ENCODE measurements at places on chromosomes 11 and 22. TPM values are rescaled to one million over a fixed set of nuclear protein-coding genes. Genes with fewer than 3 reads are reported as not detected.
A peak's percentile ranks its signal among the peaks of the same experiment; 100 is the strongest.

DNA sequence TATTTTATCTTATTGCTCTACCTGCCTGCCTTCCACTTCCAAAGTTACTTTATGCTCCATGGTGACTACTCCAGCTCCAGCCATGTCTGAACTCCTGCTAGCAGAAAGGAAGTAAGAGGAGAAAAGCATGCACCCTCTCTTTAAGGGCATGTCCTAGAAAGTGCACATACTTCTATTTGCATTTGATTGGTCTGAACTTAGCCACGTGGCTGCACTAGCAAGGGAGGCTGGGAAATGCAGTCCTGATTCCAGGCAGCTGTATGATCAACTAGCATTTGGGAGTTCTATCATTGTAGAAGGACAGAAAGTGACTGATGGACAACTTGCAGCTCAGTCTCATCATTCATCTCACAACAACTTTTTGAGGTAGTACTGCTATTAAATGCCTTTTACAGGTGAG, 515.7 kb downstream of the BUD13 start:
- no peak for DNase-seq
- no peaks in the 10 kb centered on the region for H3K27me3 ChIP-seq

GRCh38 chr11:20368438-20368837, 4.9 kb downstream of the HTATIP2 start:
- no peaks in the 10 kb centered on the region for H3K36me3 ChIP-seq
- H3K27ac ChIP-seq: no peak overlapping the region
- no peak for DNase-seq
- H3K4me3 ChIP-seq: no peak overlapping the region
- H3K4me1 ChIP-seq: peaks cover 10% of the 10 kb centered on the region
- H3K27me3 ChIP-seq: no peaks in the 10 kb centered on the region

Gene DMC1
- 6.8 TPM for total RNA-seq

GRCh38 chr11:696955-697491, 1.4 kb downstream of the TMEM80 start:
- H3K4me1 ChIP-seq: peaks cover 12% of the 10 kb centered on the region
- H3K36me3 ChIP-seq: peaks cover 12% of the 10 kb centered on the region
- no peak overlapping the region for H3K27ac ChIP-seq
- peak overlapping the region; percentile 88 for H3K4me3 ChIP-seq
- H3K27me3 ChIP-seq: no peaks in the 10 kb centered on the region

Gene PSMC3
- 179 TPM for total RNA-seq

Gene SLC22A12
- not detected for total RNA-seq

Gene CHRNA10
- total RNA-seq: 2.4 TPM

Gene TRIM49D1
- total RNA-seq: not detected

DNA sequence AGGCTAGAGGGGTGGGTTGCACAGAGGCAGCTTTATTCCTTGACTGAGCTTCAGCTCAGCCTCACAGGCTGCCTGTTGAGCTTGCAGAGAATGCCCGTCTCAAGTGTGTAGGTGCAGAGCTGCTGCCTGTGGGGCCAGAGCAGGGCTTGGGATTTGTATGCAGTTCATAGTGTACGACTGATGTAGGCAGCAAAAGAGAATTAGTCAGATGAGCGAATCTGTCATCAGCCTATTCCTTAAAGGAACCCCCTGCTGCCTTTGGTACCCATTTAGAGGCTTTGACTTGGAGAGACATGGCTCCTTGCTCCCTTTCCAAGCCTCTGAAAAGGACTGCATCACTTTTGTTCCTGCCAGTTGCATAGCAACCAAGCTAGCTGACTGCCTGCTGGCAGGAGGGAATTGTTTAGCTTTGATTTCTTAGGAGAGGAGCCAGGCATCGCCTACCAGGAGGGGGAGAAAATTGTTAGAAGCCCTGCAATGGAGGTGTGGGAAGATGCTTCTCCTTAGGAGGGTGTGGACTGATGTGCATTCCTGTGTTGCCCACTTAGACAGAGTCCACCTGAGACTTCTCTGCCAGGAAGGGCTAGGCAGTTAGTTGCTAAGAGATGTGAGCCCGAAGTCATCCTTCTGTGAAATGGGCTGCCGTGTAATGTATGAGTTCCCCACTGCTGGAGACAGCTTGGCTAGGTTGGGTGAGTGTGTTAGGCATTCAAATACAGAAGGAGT, 10.9 kb downstream of the ACO2 start:
- no peaks in the 10 kb centered on the region for H3K27me3 ChIP-seq
- H3K4me3 ChIP-seq: no peak overlapping the region
- H3K4me1 ChIP-seq: peaks cover 10% of the 10 kb centered on the region
- no peak overlapping the region for H3K27ac ChIP-seq
- peak; percentile 47 for DNase-seq
- H3K36me3 ChIP-seq: no peaks in the 10 kb centered on the region

Gene FOLH1
- not detected for total RNA-seq

GRCh38 chr22:44842417-44842816, 90.0 kb downstream of the ARHGAP8 start:
- no peaks in the 10 kb centered on the region for H3K27me3 ChIP-seq
- H3K27ac ChIP-seq: no peak overlapping the region
- no peak overlapping the region for H3K4me3 ChIP-seq
- no peak for DNase-seq
- H3K4me1 ChIP-seq: no peaks in the 10 kb centered on the region

- no peak overlapping the region for H3K27ac ChIP-seq
- no peaks in the 10 kb centered on the region for H3K27me3 ChIP-seq
- peaks cover 9% of the 10 kb centered on the region for H3K36me3 ChIP-seq
- H3K4me3 ChIP-seq: no peak overlapping the region
- 0 out of 2 replicates have a peak, but pooled peaks cover 2% of the 10 kb centered on the region for H3K4me1 ChIP-seq
These were observed 188.9 kb downstream of the TBC1D22A start for GRCh38 chr22:46951350-46951749.

GRCh38 chr22:23767673-23768548, at the start of gene CHCHD10:
Gene CHCHD10, minus strand, starts transcription at chr22:23767972. Its CDS starts 98 bp downstream, at chr22:23767874.
- peaks cover 6% of the 10 kb centered on the region for H3K27me3 ChIP-seq
- peak; percentile 86 for DNase-seq

GRCh38 chr11:17770917-17771316, 36.3 kb downstream of the KCNC1 start:
- no peaks in the 10 kb centered on the region for H3K4me1 ChIP-seq
- DNase-seq: no peak
- no peaks in the 10 kb centered on the region for H3K36me3 ChIP-seq
- H3K4me3 ChIP-seq: no peak overlapping the region
- H3K27me3 ChIP-seq: no peaks in the 10 kb centered on the region

Gene PHF21A
- total RNA-seq: 33.8 TPM

- no peak overlapping the region for H3K4me3 ChIP-seq
- DNase-seq: no peak
- H3K4me1 ChIP-seq: no peaks in the 10 kb centered on the region
- H3K27me3 ChIP-seq: no peaks in the 10 kb centered on the region
- H3K36me3 ChIP-seq: no peaks in the 10 kb centered on the region
These were observed 232.0 kb downstream of the CEP164 start for GRCh38 chr11:117559698-117560097.

GRCh38 chr22:32158712-32159533, at the start of gene C22orf42:
Gene C22orf42, minus strand, starts transcription at chr22:32159303. Its CDS starts 88 bp downstream, at chr22:32159215.
- H3K27me3 ChIP-seq: no peaks in the 10 kb centered on the region
- no peak within 1 kb of the TSS for H3K27ac ChIP-seq
- peak; percentile 62 for DNase-seq
- no peaks in the 10 kb centered on the region for H3K36me3 ChIP-seq

DNA sequence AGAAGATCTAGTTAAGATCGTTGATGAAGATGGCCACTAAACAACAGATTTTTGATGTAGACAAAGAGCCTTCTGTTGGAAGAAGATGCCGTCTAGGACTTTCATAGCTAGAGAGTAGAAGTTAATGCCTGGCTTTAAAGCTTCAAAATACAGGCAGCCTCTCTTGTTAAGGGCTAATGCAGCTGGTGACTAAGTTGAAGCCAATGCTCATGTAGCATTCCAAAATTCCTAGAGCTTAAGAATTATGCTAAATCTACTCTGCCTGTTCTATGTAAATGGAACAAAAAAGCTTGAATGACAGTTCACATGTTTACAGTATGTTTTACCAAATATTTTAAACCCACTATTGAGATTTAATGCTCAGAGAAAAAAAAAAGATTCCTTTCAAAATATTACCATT, 492.6 kb downstream of the CNTN5 start:
- H3K4me3 ChIP-seq: no peak overlapping the region
- no peaks in the 10 kb centered on the region for H3K36me3 ChIP-seq
- H3K27ac ChIP-seq: no peak overlapping the region

DNA sequence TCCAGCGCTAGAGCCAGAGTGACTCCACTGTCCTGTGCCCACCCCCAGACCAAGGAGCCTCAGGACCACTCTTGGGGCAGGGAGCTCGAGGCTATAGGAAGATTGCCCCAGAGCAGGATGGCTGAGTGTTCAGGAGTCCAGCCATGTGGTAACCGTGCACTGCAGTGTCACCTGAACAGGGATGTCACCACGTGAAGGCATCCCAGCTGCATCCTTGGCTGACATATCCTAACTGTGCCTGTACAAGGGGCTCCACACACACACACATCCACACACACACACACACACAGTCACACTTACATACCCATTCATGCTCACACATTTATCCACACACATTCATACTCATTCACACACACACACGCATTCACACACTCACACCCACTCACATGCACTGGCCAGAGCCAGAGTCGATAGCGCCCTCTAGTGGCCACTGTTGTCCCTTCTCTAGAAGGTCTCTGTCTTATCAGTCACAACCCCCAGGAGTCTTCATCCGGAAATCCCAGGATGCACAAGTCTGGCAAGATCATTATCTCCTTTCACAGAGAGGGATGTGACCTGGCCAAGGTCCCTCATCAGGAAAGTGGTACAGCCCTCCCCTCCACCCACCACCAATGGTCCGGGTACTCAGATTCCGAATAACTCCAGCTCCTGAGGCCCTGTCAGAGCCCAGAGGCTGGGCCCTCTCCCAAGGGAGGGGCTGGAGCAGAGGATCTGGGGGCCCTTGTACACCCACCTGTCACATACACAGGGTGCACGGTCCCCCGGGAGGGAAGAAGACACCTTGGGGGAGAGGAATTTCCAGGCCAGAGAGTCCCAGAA, 55.1 kb downstream of the IGLL5 start:
- no peaks in the 10 kb centered on the region for H3K36me3 ChIP-seq
- H3K4me1 ChIP-seq: no peaks in the 10 kb centered on the region
- DNase-seq: peak; percentile 82
- H3K4me3 ChIP-seq: no peak overlapping the region
- H3K27ac ChIP-seq: no peak overlapping the region

Gene KIF18A
- 25.9 TPM for total RNA-seq

DNA sequence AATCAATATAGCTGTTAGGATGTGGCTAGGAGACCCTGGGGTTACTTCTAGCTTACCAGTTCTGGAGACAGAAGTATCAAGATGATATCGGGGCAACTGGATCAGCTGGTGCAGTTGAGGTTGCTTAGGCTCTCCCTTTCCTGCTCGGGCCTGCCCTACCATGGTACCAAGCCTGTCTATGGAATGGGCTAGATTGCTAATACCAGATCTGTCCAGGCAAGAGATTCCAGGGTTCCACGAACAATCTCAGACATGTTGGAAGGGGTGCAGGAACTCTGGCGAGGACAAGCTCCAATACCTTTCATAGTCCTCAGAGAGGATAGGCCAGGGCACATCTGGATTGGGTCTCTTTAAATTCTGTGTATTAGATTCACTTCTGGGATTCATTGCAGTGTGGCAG, 53.8 kb downstream of the ADM start:
- H3K27me3 ChIP-seq: no peaks in the 10 kb centered on the region
- H3K4me3 ChIP-seq: no peak overlapping the region
- no peak for DNase-seq
- H3K27ac ChIP-seq: no peak overlapping the region
- peaks cover 57% of the 10 kb centered on the region for H3K36me3 ChIP-seq

Gene OR52J3
- not detected for total RNA-seq

Gene CCDC157
- 4.8 TPM for total RNA-seq
